ENCODE measurements at places on chromosomes 3 and 15.

- no peak for DNase-seq
Observed at GRCh38 chr15:33518421-33518820, 207.7 kb downstream of the RYR3 start.

- no peak for DNase-seq
Observed at GRCh38 chr3:123394391-123395020, 54.4 kb downstream of the ADCY5 start.

DNA sequence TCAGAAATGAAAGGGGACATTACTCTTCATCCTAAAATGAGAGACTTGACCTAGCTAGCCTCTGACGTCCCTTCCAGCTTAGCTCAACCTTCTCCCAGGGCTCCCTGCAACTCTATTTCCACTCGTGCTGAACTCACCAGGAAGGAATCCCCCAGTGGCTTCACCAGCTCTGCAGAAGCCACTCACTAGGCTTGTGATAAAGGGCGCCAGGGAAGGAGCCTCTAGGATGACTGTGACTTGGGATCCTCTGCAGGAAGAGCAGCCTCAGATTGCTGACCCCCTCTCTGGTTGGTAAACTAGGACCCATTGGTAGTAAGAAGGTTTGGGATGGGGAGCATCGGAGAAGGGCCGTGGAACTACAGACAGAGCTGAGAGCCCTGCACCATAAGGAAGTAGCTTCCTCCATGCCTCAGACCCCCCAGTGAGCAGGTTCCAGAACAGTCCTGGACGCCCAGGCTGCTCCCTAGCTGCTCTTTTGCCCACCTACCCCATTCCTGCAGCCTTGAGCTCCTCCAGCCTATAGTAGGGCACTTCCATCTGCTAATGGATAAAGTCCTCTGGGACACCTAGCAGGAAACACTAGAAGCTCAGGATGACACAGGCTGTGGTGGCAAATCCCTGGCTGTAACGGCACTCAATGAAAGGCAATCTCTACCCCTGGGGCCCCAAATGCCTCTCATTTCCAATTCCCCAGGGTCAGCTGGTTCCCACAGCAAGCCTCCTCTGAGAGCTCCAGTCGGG, 26.0 kb downstream of the PLA2G4F start:
- no peak for DNase-seq

DNA sequence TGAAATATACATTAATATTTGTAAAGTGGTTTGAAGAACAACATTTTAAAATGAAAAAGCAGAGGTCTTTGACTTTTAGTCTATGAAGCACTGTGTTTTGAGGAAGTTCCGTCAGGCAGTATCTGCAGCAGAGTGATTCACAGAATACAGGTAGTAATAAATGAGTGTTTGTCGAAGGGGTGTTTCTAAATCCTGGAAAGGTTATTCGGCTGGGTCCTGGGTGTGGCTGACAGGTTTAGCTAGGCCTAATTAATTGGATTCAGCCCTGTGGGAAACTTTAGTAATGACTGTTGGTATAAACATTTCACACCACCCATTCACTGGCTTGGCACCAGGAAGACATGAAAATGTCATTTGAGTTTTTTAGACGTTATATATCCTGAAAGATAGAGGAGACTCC, 51.3 kb downstream of the TIPARP start:
- peak; percentile 95 for DNase-seq
